ENCODE measurements at places on chromosomes 13 and 19. TPM values are rescaled to one million over a fixed set of nuclear protein-coding genes. Genes with fewer than 3 reads are reported as not detected.

The TLE6 gene
- 6.4 TPM for polyA plus RNA-seq

The MISP3 gene
- 2.5 TPM for polyA plus RNA-seq

The CBARP gene
- 1.4 TPM for polyA plus RNA-seq

The OR7A5 gene
- polyA plus RNA-seq = not detected

The CBY2 gene
- not detected for polyA plus RNA-seq

The B3GNT3 gene
- polyA plus RNA-seq = 8.6 TPM

The RDH8 gene
- not detected for polyA plus RNA-seq

The RNF113B gene
- polyA plus RNA-seq = not detected

The N4BP2L1 gene
- polyA plus RNA-seq = 30.4 TPM

DNA sequence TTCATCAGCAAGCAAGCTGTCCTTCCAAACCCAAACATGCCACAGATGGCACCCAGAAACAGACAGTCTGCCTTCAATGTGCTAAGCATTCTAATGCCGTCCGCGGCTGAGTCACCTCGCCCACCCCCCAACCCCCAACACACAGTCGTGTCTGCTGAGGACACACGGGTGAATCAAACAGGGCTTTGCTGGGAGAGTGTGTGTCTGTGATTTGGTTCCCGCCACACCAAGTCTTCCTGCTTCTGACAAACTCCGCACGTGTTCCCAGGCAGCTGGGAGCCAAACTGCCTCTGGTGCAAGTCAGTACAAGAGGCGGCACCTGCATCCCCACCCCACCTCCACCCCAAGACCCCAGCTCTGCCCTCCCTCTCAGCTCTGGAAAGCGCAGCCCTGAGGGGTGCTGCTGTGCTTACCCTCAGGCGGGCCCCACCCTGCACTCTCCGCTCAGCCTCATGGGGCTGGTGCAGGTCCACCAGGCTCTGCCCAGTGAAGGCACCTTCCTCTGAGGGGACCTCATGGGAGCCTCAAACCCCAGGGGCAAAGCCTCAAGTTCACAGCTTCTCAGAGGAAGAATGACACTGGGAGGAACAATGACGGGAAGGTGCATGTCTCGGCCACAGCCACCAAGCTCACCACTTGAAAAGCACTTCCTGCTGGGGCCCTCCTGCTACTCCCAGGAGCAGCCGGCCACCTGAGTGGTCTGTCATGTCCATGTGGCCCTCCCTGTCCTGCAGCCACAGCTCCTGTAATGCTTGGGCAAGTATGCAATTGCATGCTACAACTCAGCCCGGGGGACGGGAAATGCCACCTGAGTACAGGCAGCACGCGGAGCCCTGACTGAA lies 15.0 kb upstream of the SLC35E1 start:
- DNase-seq = no peak

DNA sequence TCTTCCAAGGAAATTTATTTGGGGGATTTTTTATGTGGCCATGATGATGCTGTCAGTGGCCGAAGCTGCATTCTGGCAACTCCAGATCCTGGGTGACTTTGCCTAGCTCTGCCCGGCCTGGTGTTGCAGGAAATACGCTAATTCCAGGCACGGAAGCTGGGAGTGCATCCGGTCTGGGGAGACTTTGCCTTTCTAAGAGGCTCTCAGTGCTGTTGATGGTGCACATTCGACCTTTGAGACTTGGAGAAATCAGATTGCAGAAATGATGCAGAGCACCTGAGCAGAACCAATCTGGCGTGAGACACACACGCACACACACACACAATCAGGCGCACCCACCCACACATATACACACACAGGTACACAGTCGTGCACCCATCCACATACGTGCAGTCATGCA lies 5.9 kb upstream of the TMEM255B start:
- no peak for DNase-seq

GRCh38 chr13:45325806-45326205 lies 15.2 kb downstream of the TPT1 start:
- DNase-seq = peak; percentile 62

DNA sequence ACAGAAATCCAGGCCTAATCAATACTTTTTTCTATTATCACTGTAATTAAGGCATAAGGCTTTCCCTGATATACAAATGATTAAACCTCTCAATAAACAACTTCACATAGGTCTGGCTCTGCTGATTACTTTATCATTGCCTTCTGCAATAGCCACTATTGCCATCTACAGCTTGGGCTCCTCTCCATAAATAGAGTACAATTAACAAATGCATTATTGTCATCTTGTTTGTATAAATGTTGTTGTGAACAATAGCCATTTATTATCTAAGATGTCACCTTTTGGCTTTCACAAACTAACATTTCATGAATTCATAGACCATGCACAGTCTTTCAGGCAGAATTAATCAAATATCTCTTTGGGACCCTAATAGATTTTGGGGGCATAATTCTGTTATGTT lies 53.3 kb downstream of the NHLRC3 start:
- DNase-seq = no peak

DNA sequence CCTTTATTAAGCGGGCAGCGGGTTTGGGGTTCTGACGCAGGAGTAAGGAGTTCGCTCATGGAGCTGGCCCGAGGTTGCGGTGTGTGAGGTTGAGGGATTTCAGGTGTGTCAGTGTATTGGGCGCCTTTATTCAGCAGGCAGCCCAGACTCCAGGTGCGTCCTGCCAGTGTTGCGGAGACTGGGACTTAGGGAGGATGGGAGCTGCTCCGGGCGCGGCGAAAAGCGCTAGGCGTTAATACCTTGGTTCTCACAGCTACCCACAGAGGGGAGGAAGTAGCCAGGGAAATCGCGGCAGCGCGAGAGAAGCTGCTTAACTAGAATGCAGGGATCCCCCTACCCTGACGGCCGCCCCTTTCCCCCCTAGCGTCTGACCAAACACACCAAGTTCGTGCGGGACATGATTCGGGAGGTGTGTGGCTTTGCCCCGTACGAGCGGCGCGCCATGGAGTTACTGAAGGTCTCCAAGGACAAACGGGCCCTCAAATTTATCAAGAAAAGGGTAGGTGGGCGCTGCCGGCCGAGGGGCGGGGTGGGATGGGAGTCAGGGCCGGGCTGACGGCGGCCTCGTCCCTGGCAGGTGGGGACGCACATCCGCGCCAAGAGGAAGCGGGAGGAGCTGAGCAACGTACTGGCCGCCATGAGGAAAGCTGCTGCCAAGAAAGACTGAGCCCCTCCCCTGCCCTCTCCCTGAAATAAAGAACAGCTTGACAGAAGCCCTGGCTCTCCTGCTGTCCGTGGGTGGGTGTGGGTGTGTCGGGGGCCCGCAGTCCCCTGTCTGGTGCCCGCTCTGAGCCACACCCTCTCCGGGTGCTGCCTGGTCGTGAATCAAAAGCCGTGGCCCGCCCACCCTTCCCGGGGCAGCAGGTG lies 1.1 kb downstream of the RPL36 start:
- no peak for DNase-seq

DNA sequence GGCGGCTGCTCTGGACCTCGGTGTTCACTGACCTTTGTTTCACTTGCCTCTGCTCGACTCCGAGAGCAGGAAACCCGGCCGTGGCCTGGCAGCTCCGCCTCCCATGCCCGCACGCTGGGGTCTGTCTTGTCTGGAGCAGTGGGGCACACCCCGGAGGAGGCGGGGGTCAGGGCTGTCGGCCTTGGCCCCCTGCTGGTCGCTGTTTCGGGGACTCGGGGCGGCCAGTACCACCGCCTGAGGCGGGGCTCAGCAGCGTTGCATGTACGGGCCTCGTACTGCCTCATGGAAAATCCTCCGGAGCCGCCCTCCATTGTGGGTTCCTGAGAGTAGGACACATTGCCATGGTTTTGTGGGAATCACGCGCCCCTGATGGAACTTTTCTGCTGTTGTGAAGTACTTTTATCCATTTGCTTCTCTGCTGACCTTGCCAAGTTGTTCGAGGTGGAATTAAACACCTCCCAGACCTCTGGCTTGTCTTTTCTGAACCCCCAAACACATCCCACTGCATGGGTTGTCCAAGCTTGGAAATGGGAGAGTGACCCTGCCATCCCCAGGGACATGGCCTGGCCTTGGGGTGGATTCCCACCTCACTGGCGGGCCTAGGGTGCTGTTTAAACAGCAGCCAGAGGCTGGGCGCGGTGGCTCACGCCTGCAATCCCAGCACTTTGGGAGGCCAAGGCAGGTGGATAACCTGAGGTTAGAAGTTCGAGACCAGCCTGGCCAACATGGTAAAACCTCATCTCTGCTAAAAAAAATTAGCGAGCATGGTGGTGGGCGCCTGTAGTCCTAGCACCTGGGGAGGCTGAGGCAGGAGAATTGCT lies 5.5 kb upstream of the NDUFS7 start:
- DNase-seq = no peak

DNA sequence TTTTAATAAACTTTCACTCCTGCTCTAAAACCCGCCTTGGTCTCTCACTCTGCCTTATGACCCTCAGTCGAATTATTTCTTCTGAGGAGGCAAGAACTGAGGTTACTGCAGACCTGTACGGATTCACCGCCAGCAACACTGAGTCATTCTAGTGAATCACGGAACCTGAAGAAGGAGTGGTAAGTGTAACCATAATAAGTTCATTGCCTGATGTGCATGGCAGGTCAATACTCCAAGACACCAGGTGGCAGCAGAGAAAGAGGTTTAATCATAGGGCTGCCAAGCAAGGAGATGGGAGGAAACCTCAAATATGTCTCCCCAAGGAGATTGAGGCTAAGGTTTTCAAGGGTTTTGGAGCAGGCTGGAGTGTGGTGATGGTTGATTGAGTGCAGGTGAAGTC lies 204.3 kb upstream of the IPO5 start:
- DNase-seq = peak; percentile 9

DNA sequence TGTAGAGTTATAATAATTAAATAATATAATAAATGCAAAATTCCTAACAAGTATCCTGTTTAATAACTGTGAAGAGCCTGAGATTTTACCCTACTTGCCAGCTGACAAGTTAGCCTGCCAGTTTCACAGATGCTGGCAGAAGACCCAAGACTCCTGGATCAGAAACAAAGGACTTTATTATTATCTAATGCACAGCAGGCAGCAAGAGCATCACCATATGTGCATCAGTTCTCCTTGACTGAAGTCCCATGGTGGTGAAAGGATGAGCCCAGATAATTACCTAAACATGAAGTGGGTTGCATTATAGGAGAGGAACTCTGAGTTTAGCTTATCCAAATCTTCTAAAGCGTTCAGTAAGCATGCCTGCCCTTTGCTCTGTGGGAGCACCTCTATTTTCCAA lies 39.1 kb upstream of the MTIF3 start:
- DNase-seq = no peak

DNA sequence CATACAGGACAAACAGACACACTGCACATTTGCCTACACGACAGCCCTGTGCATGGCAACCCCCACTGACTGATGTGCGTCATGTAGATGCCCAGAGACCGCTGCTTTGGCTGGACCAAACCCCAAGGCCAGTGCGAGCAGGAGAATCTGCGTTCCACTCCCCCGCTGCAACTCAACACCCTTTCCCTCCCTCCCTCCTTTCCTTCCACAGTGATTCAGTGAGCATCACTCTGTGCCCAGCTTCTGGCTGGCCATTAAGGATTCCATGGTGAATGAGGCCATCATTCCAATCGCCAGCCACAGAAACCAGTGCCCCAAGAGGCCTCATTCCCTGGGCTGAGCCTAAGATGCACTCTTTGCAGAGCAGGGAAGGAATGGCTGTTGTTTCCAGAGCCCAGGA lies 61.6 kb downstream of the GSX1 start:
- no peak for DNase-seq

DNA sequence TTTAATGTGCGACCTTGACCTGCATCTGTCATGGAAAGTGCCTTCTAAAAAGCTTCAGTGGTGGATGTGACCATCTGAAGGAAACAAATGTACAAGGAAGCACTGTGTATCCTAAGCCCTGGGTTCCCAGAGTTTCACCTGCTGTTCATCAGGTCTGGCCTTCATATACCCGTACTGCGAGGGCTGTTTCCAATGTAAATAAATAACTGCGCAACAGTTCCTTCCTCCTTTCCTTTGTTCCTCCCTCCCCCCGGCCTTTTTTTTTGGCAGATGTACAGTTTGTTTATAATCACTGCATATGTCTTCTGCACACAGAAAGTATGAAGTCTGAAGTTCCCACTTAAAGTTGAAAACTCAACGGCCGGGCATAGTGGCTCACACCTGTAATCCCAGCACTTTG lies 5.2 kb downstream of the FAAP24 start:
- DNase-seq = no peak

DNA sequence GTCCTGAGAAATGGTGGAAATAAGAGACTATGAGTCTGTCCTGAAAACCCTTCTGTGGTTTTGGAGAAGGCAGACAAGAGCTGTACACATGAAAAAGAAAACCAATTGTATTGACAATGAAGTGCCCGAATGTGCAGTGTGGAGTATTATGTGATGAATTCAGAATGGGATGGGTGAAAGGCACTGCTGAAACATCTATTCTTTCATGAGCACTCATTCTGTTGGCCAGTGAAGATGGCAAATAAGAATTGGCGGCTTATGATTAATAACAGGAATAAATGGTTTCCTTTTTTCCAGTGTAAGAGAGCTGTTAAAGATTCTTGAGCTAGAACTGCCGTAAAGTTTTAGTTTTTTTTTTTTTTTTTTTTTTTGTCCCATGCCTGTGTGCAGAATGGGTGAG lies 5.7 kb downstream of the POLR1D start:
- no peak for DNase-seq

- DNase-seq = no peak
Measured at GRCh38 chr13:28356561-28357021, 138.3 kb downstream of the FLT1 start.

DNA sequence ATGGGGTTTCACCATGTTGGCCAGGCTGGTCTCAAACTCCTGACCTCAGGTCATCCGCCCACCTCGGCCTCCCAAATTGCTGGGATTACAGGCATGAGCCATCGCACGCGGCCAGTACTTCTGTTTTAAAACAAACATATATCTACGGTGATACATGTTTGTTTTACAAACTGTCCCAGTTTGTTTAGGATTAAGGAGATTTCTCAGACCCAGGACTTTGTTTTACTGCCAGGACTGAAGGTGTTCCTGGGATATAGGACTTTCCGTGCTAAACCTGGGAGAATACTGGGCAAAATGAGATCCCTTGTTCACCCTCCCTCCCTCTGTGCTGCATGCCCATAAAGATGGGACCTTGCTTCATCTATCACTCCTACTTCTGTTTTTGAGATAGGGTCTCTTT lies 8.8 kb downstream of the NLRP8 start:
- no peak for DNase-seq

- peak; percentile 4 for DNase-seq
Measured at GRCh38 chr13:77492982-77493381, 42.5 kb upstream of the SCEL start.

DNA sequence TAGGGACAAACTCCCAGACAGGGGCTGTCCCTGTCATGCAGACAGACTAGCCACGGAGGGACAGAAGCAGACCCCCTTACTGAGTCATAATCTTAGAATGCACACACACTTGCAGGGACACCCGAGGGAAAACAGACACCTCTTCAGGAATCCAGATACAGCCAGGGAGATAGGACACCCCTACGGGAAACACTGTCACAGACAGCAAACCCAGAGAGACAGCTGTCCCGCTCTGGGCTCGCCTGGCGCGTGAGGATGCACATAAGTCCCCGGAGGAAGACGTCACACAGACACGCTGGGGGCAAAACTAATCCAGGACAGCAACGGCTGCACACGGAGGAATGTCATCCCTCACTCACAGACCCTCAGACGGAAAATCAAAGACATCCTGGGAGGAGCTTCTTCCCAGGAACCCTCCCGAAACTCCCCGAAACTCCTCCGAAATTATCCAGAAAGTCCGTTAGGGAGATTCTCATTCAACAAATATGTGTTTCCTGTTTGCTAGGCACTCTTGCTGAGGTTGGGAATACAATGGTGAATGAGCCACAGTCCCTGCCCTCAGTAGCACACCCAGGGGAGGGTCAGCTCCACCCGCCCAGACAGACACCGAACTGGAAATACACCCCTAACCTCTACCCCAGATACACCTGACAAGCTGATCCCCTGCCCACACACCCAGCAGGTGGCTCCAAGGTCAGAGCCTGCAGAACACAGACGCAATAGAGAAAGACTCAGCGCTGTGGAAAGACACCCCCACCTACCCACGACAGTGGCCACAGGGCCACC lies 15.2 kb upstream of the TOMM40 start:
- no peak for DNase-seq

All from HepG2 (cell line).